ENCODE measurements at places on chromosomes 1 and 21. TPM values are rescaled to one million over a fixed set of nuclear protein-coding genes. Genes with fewer than 3 reads are reported as not detected.
A peak's percentile ranks its signal among the peaks of the same experiment; 100 is the strongest.

- peak; percentile 61 for DNase-seq
- H3K36me3 ChIP-seq: no peaks in the 10 kb centered on the region
- H3K27ac ChIP-seq: no peak overlapping the region
- H3K27me3 ChIP-seq: no peaks in the 10 kb centered on the region
Observed at GRCh38 chr1:24903955-24904730, 25.9 kb downstream of the RUNX3 start.

DNA sequence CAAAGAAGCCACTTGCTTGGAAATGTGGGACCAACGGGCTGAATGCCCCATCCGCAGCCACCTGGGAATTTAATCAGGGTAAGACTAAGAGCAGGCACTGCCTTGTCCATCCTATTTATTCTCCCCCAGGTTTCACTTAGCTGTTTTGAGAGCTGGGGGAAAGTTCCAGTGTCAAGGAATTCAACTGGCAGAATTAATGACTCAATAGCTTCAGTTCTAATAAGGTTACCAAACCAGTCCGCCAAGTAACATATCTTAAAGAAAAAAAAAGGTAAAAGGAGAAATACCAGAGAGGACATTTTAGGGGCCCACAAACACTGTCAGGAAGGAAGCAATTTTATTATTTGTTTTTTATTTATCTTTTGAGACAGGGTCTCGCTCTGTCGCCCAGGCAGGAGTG, 157.6 kb upstream of the SOD1 start:
- no peaks in the 10 kb centered on the region for H3K27me3 ChIP-seq
- H3K27ac ChIP-seq: no peak overlapping the region
- no peak overlapping the region for H3K4me3 ChIP-seq
- no peaks in the 10 kb centered on the region for H3K36me3 ChIP-seq

DNA sequence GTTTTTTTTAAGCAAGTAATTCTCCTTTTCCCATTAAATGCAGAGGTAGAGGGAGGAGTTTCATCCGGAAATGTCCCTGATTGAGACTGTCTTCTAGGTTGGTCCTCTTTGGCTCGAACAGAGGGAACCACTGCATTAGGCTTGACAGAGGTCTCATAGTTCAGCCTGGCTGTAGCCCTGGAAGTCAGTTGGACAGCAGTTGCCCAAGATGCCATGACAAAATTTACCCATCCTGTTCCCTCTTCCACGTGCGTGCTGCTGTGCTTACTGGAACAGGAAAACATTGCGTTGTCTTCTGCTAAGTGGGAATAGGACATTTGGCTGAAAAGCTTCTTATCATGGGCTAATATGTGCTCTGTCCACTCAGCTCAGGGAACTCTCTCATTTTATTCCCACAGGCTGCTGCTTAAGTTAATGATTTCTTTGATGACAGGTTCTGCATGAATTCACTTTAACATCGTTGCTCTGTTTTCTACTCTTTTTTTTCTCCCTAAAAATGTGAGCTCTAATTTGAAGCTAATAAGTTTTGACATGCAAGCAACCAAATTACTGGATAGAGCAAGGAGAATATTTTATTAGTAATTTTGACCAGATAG, 18.0 kb downstream of the KCNK1 start:
- no peak overlapping the region for H3K27ac ChIP-seq
- H3K4me1 ChIP-seq: no peaks in the 10 kb centered on the region
- no peaks in the 10 kb centered on the region for H3K27me3 ChIP-seq
- no peaks in the 10 kb centered on the region for H3K36me3 ChIP-seq

DNA sequence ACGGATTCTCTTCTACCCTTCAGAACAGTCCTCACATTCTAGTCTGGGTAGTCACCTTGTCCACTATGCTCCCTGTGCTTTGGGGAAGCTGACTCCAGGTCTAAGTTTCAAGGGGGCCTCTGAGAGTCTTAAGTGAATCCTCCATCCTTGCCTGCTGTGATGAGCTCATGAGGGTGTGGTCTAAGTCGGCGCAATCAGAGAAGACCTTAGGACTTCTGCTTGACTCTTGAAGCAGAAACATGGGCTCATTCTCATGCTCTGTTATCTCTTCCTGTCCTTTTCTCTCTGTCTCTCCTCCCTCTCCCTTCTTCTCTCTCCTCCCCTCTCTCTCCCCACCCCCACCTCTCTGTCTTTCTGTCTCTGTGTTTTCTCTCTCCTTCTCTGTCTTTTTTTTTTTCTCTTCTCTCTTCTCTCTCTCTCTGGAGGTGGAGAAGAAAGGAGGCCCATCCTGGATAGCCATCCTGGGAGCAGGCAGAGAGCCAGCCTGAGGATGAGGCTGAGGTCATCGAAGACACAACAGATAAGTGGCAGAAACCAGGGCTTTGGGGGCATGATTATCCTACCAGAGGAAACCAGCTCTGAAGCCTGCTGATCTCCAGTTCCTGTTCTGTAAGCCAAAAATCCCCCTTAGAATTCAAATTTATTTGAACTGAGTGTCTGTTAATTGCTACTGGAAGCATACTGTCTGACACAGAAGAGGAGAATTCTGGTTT, 245.6 kb downstream of the SIPA1L2 start:
- no peak overlapping the region for H3K4me3 ChIP-seq
- H3K4me1 ChIP-seq: no peaks in the 10 kb centered on the region
- no peaks in the 10 kb centered on the region for H3K36me3 ChIP-seq
- no peak for DNase-seq

DNA sequence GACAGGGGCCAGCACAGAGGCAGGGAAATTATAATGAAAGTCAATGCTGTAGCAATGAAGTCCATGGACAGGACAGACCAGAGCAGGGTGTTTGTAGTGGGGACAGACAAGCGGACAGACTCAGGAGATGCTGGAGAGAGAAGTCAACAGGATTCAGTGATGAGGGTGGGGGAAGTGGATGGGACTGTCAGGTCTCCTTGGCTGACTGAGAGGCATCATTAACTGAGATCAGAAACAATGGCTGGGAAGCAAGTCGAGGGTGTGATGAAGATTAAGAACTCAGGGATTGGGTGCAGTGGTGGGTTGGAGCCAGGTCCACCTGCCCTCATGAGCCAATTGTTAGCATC, 25.5 kb downstream of the CD58 start:
- H3K27me3 ChIP-seq: no peaks in the 10 kb centered on the region
- peaks cover 32% of the 10 kb centered on the region for H3K36me3 ChIP-seq
- H3K27ac ChIP-seq: no peak overlapping the region
- H3K4me3 ChIP-seq: no peak overlapping the region

Gene PHF13
- total RNA-seq: 10.8 TPM

Gene OPTC
- total RNA-seq: not detected

Gene SPRR4
- total RNA-seq: not detected

Gene GBP1
- total RNA-seq: 42.2 TPM
